ENCODE measurements at places on chromosomes 5 and 9.

GRCh38 chr5:107935645-107936044, 264.9 kb upstream of the EFNA5 start:
- DNase-seq: no peak

DNA sequence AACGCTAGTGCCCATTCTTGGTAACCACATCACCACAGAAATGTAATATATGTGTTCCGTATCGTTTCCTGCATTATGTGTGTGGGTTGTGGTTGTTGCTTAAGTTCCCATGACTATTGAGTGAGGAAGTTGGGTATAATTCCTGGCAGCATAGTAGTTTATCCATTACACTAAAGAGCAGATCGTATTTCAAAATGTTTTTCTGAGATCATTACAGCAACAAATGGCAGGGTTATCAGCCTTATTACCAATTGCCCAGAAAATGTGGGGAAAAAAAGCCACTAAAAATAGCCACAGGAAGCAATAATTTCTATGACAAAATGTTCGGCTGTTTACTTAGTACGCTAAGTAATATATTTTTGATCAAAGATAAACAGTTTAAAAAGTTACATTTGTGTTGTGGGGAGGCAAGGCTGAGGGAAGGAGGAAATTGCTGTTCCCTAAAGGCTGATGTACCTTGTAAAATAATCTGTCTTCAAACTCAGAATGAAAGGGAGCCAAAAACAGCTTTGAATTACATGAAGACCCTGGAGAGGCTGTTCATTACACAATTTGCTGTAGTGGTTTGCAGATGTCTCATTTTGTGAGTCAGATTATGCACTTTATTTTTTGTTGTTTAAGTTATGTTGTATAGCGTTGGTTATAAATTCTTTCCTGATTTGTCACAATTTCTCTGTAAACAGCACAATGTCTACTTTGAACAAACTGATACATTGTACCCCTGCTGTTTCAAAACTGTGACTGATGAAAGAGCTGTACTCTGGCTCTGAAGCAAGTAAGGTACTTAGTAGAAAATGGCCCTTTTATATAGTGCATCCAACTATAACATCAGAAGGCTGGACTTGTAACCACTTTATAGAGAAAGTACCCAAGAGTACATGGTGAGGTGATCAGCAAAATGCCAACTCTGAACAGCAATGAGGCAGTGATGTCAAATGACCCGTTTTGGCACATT, 1028.5 kb downstream of the NR2F1-AS1 start:
- no peak for DNase-seq

DNA sequence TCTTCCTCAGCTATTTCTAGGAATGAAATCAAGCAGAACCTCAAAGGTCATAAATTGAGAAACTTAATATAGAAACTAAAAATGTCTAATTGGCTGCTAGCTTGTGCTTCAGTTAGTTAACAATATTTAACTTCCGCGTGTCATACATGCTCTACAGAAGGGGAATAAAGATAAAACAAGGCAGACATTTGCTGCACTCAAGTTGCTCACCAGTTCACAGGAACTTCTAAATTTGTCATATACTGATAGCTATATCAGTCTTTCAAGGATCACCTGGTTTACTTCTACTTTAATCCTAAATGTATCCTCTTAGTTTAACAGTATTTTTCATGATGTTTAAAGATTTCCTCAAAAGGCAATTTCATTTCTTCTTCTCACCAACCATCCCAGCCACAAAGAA, 8.4 kb downstream of the CCNH start:
- DNase-seq: no peak

DNA sequence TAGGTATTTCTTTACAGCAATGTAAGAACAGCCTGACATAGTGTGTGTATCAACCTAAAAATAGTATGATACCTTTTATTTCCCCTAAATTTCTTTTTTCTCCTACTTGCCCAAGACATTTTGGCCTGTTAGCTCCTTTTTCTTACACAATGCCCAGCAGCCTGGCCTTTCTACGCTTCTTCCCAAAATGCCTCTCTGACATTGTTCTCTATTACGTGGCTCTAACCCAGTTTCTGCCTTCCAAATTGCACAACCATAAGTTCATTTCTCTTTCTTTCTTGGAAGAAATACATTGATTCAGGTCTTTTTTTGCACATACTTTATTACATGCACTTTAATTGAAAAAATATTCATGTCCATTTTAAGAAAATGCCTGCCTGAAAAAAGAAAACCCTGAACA, 408.2 kb downstream of the PRR16 start:
- DNase-seq: no peak

DNA sequence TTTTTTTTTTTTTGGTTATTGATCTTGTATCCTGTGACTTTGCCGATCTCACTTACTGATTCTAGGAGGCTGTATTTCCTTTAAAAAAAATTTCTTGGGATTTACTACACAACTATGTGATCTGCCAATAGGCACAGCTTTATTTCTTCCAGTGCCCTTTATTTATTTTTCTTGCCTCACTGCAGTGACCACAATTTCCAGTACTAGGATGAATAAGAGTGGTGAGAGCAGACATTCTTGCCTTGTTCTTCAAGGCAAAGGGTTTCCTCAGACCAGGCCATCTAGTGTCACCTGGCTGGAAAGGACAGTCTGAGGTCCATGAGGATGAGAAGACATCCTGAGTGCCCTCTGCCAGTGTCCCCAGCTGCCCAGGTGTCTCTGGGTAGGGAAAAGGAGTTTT, 265.4 kb downstream of the SPOCK1 start:
- DNase-seq: no peak
